COR-L47 (cell line): ENCODE measurements at places on chromosomes 7 and 10.

DNA sequence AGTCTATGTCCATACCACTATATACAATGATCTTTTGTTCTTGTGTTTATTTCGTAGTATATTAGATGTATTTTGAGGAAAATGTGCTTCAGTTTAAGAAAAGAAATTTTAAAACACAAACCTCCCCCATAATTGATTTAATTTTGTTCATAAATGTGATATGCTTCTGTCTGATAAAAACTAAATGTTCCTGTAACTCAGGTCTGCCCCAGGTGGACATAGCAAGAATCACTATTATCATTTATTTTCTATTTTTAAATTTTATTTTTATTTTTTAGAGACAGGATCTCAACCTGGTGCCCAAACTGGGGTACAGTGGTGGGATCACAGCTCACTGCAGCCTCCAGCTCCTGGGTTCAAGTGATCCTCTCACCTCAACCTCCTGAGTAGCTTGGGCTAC lies 43.2 kb downstream of the BEND7 start:
- no peak for DNase-seq

- no peak for DNase-seq
Measured at GRCh38 chr10:93352638-93353383, 129.3 kb downstream of the MYOF start.

DNA sequence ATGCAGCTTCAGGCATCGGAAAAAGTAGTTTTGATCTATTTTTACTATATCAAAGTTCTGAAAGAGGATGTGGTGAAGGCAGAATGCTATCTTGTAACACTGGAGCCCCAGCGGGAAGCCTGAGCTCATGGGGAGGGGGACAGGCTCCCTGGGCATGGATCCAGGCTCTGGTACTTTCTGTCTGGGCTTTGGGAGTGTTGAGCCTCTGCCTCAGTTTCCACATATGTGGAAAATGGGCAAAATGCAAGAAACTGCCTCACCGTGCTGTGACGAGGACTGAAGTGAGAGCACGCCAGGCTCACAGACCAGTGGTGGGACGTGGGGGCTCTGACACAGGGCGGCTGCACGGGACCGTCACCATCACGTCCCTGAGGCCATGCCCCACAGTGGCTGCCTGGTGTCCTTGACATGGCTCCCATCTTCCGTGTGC lies 182.9 kb upstream of the SHH start:
- DNase-seq: no peak

DNA sequence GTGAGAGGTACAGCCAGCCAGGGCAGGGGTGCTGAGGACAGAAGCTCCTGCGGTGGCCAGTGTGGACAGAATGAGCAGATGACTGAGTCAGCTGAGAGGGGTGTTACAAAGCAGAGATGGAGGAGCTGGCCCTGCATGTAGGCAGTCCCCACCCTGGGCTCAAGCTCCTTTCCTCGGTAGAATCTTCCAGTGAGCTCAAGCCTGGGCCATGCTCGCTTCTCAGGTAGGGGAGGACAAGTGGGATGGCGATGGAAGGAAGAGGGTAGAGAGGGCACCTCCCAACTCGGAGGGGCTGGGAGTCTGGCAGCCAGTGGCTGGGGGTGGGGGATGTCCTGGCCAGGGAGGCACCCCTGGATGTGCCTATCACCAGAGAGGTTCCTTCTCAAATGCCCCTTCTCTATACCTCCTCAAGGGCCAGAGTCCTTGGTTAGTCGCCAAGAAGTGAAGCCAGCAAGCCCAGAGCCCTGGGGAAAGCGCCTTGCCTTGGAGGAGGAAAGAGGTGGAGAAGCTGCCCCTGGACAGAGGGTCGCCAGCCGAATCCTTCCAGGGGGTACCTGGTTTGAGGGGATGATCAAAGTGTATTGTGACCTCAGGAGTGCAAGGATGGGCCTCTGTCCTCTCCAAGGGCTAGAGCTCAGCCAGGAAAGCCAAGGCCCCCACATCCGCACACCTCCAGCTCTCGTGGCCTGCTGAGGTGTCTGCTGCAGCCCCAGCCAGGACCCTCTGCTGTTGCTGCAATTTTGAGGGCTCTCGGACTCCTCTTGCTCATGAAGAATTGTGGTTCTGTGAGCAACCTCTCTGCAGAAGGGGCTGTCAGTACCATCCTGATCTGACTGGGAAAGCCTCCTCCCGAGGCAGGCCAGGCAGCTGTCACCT lies 88.6 kb upstream of the MACROH2A2 start:
- no peak for DNase-seq
